ENCODE measurements at places on chromosomes 7 and 10.

- DNase-seq = no peak
These were observed 25.8 kb downstream of the AP5Z1 start for GRCh38 chr7:4800926-4801838.

DNA sequence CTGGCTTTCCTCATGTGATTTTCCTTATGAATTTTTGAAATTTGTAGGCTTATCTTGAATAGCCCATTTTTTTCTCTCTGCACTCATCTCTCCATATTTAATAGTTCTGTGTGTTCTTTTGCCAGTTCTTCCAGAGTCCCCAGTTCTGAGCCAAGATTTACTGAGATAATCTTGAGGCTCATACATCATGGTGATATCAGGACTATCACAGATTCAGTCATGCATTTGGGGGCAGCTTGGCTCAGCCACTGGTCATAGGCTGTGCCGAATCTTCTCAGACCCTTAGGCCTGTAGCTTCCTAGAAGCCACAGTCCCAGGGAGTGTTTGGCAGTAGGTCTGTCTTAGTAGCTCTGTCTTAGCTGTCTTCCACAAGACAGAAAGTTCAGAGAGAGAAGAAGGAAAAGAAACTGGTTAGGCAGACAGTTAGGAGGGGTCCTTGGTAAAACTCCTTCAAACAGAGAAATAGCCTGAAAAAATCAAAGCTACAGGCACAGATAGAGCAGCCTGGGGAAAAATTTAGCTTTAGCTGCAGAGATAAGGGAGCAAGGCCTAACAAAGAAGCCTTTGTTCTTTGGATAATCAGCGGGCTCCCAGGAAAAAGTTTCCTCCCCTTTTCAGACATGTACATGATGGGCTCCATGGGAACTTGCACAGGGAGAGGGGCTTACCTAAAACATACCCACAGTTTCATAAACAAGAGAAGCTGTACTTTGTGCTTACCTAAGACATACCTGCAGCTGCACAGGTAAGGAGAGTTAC lies 29.1 kb downstream of the FAS start:
- DNase-seq = no peak

- no peak for DNase-seq
These were observed 112.7 kb downstream of the SNX10 start for GRCh38 chr7:26404189-26404996.

DNA sequence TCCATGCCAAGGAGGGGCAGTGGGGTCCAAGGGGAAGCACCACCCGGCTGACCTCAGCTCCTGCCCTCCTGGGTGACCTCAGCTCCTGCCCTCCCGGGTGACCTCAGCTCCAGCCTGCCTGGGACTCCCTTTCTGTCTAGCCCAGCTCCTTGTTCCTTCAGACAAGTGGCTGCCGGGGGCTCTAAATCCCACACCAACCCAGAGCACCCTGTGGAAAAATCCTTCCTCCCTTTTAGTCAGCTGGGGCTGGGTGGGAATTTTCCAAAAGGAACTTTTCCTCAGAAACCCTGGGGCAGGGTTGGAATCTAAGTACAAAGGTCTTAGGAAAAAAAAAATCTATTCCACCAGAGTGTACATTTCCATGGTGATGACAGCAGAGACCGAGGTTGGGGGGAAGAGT lies 36.3 kb downstream of the AKR1B1 start:
- DNase-seq = no peak

- no peak for DNase-seq
These were observed 141.5 kb downstream of the CUBN start for GRCh38 chr10:16987976-16988610.

GRCh38 chr10:126063353-126063791 lies 167.0 kb downstream of the FANK1 start:
- DNase-seq = peak; percentile 58

- DNase-seq = no peak
These were observed 250.2 kb downstream of the DPP6 start for GRCh38 chr7:154302380-154302779.

GRCh38 chr7:46357290-46357689 lies 436.2 kb upstream of the IGFBP3 start:
- DNase-seq = no peak

- DNase-seq = no peak
These were observed 6.2 kb downstream of the ZNF775 start for GRCh38 chr7:150385302-150385723.

- DNase-seq = peak; percentile 24
These were observed 6.4 kb downstream of the AGMO start for GRCh38 chr7:15555381-15555859.

DNA sequence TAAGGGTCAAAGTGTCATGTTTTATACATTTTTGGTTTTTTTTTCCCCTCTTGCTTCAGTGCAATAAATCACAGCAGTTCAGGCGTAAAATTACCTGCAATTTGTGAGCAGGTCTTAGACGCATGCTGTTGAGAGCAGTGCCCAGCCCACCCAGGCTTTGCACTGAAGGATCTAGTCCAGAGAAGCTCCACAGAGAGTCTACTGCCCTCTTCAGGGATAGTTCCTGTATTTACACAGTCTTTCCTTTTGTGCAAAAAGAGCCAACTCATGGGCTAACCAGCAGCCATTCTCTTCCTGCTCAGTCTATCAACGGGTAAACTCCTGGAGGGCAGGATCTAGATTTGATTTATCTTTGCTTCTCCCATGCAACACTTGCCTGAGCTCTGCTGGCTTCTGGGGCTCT lies 82.2 kb upstream of the NAMPT start:
- peak; percentile 19 for DNase-seq

- no peak for DNase-seq
These were observed 37.4 kb downstream of the PRKAG2 start for GRCh38 chr7:151839451-151839921.

GRCh38 chr7:130008941-130009847 lies 42.0 kb downstream of the ZC3HC1 start:
- no peak for DNase-seq

DNA sequence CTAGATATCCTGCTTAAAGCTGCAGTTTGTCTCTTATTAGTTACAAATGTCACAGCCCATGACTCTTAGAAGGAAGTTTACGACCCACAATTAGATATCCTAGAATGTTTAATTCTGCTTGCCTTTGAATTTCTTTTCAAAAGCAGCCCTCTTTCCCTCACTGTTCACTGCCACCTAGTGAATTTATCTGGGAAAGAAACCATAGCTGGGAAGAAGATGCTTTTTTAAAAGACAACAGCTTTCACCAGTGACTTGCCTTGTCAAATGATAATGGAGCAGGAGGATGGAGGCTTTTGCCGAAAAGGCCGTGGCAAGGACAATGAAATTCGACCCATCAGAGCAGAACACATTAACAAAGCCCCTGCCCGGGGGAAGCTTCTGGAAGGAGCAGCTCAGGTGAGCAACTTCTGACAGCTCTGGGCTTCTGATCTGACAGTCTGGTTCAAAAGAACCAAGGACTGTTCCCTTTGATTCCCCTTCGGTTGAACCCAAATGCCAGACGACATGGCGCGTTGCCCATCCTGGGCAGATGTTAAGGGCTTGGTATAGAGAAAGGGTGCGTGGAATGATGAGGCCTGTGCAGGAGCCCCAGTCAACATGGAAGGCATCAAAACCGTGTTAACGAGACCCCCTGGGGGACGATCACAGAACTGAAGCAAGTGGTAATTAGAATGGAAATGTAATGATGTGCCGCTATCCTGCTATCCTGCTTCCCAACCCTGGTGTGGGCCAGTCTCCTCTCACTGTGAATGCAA lies 236.8 kb downstream of the FRMD4A start:
- DNase-seq = peak; percentile 38

GRCh38 chr10:90041585-90041984 lies 340.2 kb downstream of the KIF20B start:
- DNase-seq = no peak

DNA sequence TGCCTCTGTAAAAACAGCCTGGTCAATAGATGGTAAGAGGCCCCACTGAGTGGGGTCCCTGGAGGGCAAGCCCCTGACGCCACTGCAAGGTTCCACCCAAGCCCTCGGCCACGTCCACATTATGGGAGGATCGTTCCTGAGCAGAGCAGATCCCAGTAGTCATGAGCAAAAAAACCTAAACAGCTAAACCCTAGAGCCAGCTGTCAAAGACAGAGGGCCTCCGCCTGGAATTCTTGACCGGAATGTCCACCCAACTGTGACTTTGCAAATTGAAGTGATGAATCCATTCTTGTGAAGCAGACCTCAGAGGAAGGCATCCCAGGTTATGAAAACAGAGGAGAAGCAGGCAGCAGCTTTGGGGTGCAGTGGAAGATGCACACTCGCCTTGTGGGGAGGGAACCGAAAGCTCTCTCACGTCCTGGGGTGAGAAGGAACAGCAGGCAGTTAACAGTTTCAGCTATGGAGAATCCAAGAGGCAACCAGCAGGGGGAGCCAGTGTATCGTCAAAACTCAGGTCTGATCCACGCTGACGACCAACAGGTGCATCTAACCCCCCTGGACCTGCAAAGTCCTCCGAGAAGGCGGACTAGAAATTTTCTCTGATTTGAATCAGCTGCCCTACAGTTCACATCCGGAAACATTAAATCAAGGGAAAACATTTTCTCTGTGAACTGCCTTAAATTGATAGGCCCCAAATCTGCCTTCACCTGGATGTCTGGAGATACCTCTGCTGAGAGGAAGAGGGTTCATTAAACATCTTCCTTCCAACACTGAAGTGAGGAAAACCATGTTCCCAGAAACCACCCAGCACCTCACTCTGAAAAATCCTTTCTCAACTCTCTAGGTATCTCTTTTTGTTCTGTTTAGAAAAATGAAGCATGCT lies 139.1 kb upstream of the PFKP start:
- DNase-seq = peak; percentile 14

- no peak for DNase-seq
These were observed 13.8 kb upstream of the PITRM1 start for GRCh38 chr10:3186368-3186767.

- DNase-seq = no peak
These were observed 36.0 kb upstream of the LAMB1 start for GRCh38 chr7:108038986-108039385.

DNA sequence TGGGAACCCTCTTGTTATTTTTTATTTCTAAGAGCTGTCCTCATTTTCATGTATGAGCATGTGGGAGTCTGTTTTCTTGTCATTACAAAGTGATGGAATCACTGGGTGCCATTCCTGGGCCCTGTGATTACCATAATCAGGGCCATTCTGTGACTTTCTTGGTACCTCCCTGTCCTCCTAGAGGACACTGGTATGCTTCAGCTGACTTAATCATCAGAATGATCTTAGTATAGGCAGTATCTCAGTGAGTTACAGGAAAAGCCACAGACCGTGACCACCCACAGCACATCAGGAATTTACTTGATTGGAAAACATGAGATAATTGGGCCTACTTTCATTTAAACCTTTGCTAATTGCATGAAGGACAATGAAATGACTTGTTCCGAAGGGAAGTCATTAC lies 7.2 kb downstream of the NOM1 start:
- no peak for DNase-seq

DNA sequence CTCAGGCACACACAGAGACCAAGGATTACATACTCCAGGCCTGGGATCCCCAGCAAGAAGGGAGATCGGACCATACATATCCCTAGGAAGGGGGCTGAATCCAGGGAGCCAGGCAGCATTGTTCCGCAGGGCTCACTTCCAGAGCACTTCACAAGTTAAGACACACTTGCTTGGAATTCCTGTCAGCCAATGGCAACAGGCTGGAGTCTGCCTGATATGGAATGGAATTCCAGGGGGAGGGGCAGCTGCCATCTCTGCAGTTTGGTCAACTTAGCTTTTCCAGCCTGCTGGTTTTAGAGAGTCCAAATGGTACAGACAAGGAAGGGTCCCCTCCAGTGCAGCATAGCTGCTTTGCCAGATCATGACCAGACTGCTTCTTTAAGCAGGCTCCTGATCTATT lies 290.0 kb upstream of the GLI3 start:
- DNase-seq = no peak

- DNase-seq = peak; percentile 98
These were observed 330.4 kb upstream of the SEMA3A start for GRCh38 chr7:84524714-84525694.

DNA sequence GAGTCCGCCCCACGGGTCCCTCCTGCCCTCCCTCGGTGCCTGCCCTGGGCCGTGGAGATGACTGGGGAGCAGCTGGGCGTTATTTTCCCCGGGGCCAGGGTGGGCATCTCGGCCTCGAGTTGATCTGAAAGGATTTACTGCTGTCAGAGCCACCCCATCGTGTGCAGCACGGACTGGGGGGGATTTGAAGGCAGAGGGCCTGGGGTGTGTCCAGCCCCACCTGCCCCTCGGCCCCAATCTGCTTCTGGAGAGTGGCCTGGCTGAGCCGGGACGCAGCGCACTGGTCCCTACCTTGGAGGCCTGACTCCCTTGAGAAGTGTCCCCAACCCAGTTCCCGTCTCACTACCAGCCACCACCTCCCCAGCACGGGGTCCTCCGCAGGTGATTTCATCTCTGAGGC lies 24.2 kb upstream of the PFKFB3 start:
- DNase-seq = no peak

- DNase-seq = peak; percentile 31
These were observed 31.5 kb upstream of the ARID5B start for GRCh38 chr10:61869774-61870525.

All from fibroblast of gingiva (primary cell).